Brain microvascular endothelial cell (primary cell): ENCODE measurements at places on chromosomes 6 and 20.

DNA sequence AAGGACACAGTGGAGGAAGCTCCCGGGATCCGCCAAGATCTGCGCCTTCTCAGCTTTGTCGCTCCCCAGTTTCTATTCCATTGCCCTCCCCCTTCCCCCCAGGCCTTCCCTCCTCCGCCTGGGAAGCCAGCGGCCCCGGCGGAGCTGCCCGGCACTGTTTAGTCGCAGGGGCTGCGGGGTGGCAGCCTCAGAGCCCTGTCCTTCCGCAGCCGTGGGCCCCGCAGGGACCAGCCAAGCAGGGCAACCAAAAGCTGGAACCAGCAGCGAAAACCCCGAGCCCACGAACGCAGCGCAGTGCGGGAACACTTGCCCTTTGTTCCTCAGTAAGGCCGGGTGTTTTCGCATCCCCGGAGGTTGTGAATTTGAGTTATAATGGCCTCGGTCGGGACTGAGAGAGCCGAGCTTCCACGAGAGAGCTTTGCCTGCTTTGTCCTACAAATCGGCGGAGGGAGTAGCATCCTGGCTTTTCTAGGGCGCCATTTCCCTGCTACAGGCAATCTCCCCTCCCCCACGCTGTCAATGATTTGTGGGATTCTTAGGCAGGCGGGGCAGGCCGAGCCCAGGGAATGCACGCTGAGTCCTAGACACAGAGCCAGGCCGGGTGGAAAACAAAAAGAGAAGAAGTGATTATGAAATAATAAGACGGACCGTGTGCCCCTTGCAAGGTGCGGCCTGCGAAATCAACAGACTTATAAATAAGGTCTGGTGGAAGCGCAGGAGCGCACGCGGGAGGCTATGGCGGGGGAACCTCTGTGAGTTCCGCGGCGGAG is 4.0 kb upstream of the TUBB2B start:
- peak; percentile 67 for DNase-seq

GRCh38 chr6:163263196-163263595 is 151.3 kb upstream of the QKI start:
- DNase-seq, result peak; percentile 22

GRCh38 chr6:14058029-14058695 is 59.4 kb upstream of the CD83 start:
- DNase-seq, result no peak

GRCh38 chr20:34557936-34558319 is 590 bp upstream of the MAP1LC3A start:
- no peak for DNase-seq

GRCh38 chr6:25454136-25454535 is 175.0 kb downstream of the CARMIL1 start:
- no peak for DNase-seq
